ENCODE measurements at places on chromosomes 6 and 20.
A peak's percentile ranks its signal among the peaks of the same experiment; 100 is the strongest.

DNA sequence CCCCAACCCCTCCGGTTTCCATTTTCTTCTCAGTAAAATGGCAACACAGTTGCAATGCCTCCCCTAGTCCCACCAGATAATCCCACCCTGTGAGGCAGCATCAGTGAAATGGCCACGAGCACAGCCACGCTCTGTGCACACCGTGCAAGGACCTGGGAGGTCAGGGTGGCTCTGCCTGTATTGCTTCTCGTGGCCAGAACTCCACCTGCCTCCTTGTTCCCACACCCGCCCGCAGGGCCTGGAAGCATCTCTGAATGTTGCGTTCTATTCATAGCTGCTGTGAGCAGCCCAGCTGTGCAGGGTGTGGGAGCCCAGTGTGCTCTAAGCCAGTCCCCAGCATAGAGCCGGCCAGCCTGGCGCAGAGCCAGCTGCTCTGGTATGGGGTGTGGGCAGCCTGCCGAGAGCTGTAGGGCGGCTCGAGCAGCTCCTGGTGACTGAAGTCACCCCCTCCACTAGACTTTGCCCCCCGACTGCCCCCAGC, 161.1 kb downstream of the DLL1 start:
- DNase-seq = no peak

GRCh38 chr6:126797981-126798380, 320.5 kb upstream of the RSPO3 start:
- DNase-seq = no peak

- no peak for DNase-seq
Measured at GRCh38 chr6:150900049-150900448, 34.5 kb downstream of the MTHFD1L start.

DNA sequence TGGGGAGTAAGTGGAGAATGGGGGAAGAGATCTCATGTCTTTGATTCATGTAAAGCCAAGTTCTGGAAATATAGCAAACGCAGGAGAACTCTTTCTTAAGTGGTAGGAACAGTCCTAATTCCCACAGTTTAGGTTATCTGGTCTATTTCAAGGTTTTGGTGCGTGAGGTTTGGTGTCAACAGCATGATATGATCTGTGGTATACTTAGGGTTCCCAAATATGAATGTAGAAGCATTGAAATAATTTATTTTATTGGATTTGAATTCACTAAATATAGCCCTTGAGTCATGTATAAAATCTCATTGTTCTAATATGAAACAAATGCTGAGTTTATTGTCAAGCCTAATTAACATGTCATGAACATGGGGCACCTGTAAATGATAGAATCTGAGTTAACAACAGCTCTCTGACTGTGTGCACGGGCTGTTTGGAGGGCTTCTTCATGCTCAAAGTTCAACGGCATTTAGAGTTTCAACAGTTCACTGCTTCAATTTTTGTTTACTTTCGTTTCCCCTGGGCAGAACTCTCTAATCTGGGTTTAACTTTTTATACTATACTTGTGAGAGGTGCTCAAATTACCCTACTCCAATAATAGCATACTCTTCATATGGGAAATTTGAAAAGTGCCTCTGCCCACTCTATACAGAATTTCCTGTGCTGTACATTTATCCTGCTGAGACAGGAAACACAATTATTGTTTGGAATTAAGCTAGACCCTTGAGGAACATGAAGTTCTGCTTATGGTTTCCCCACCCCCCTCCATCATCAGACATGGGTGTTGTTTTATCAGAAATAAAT, 236.3 kb upstream of the ZNF217 start:
- DNase-seq = peak; percentile 59

GRCh38 chr6:73585566-73586415, 65.0 kb upstream of the EEF1A1 start:
- peak; percentile 90 for DNase-seq

GRCh38 chr20:58906894-58907293, 54.4 kb downstream of the GNAS start:
- DNase-seq = peak; percentile 54

- no peak for DNase-seq
Measured at GRCh38 chr6:7544597-7544996, 3.1 kb downstream of the DSP start.

DNA sequence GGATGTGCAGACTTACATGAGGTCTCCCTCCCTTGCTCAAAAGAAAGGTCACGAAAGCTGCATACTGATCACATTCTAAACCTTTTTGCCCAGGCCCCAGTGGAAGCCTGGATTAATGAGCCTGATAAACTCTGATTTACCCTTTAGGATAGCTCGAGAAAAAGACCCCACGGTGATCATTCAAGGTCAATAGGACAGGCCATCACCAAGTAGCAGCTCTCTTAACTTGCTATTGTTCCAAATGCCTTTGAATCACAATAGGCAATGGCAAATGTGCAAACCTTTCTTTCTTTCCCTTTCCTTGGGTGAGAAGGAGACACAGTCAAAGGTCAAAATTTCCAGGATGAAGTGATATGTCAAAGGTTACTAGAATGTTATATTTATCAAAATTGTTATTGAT, 327.3 kb downstream of the HDGFL1 start:
- no peak for DNase-seq

DNA sequence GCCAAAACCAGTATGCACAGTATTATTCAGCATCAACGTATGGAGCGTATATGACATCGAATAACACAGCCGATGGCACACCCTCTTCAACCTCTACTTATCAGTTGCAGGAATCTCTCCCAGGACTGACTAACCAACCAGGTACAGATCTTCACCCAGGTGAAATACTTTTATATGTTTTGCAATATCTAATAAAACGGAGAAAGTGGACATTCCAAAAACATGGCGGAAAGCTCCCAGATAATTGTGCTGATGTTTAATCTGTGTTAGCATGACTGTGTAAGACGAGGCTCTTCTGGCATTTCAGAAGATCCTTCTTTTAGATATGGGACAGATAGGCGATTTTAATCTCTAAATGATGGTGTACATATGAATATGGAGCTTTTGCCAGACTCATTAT, 227.4 kb downstream of the EYA4 start:
- DNase-seq = no peak

DNA sequence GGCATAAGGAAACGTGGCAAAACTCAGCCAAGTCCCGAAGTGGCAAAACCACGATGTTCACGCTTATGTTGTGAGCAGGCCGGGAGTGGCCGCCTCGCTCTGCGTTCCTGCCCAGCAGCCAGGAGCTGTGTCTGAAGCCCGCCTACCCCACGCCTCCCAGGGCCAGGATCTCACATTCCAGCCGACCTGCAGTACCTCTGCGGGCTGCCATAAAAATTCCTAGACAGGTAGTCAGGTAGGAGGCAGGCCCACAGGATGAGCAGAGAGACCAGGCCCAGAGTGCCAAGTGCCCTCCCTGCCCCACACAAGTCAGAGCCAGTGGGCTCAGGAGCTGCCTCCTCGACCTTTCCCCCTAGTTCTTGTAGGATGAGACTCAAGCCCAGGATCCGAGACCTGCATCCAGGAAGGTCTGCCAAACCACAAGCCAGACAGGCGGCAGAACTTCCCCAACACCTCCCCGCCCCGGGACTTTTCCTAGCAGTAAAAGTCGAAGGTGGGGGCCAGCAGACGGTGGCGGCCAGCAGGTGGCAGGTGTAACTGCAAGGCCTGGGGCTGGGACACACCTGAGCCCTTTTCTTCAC, 16.7 kb downstream of the PMEPA1 start:
- DNase-seq = no peak

GRCh38 chr6:105181981-105182515, 2.2 kb upstream of the POPDC3 start:
- DNase-seq = no peak

- DNase-seq = peak; percentile 33
Measured at GRCh38 chr20:46021361-46022359, 7.4 kb upstream of the SLC12A5 start.

- DNase-seq = no peak
Measured at GRCh38 chr6:125164696-125165095, 11.1 kb downstream of the TPD52L1 start.

GRCh38 chr6:142207265-142207877, 60.3 kb downstream of the VTA1 start:
- DNase-seq = peak; percentile 27

Measured in inflammatory macrophage treated with lipopolysaccharide for 1 hour (primary cell).